Stimulated activated CD4-positive, alpha-beta T cell treated with anti-CD3 and anti-CD28 coated beads, Interleukin-2, amount 100 ng/mL, for 48 hours (primary cell): ENCODE measurements at places on chromosomes 12 and 14.
A peak's percentile ranks its signal among the peaks of the same experiment; 100 is the strongest.

- DNase-seq: no peak
These were observed 133.6 kb upstream of the NAV3 start for GRCh38 chr12:77697126-77697525.

GRCh38 chr12:57869298-57869926, 22.9 kb upstream of the CTDSP2 start:
- no peak for DNase-seq

DNA sequence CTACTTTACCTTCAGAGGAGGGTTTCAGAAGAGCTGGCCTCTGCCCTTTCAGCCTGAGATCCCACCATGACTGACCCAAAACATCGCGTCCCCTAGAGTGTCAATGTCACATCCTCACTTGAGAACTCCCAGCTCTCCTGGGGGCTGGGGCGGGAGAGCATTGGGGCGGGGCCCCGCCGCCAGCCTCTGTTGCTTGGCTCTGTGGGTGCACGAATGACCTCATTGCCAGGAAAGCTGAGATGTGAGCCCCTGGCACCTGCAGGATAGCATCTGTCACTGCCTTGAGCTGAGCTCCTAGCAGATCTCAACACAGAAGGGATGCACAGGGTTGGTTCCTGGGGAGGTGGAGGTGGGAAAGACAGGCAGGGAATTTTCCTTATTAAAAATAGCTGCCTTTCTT, 20.6 kb upstream of the MYL2 start:
- DNase-seq: no peak

- no peak for DNase-seq
These were observed 301.8 kb downstream of the AEBP2 start for GRCh38 chr12:19741132-19741489.

DNA sequence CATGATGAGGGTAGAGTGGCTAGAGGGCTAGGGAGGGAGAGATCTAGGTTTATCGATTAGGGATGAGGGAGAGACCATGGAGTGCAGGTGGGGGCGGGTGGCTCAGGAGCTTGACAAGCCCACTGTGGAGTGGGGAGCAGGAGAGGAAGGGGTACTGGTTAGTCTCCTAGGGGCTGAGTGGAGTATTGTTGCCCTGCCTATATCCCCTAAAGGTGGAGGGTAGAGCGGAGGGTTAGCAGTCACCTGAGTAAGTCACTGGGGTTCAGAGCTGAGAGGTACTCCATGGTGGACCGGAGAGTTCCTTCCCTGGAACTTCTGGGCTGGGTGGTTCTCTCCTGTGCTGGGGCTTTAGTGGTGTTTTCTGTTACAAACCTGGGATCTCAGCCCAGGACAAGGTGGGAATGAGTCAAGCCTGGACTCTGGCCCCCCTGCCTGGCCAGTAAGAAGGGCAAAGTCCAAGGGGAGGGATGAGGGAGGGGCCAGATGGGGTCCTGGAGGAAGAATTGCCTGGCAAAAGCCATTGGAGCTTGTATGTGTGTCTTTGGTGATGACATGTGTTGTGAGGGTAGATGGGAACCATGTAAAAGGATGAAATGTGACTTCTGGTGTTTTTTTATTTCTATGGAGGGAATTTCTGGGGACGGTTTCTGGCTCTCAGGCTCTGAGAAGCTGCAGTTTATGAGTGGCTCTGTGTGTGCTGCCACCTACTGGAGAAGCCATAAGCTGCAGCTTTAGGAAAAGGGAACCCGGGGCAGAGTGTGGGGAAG, at the start of gene CIDEB:
Gene CIDEB (minus strand): TSS at position 403 of the 767 bp plus-strand sequence. CDS start 119 bp downstream, at position 284.
- peak; percentile 61 for DNase-seq

- DNase-seq: no peak
These were observed 79.0 kb downstream of the TMX1 start for GRCh38 chr14:51318813-51319597.
